ENCODE measurements at places on chromosomes 6 and 20.

GRCh38 chr20:25076201-25076600, 5.7 kb downstream of the VSX1 start:
- DNase-seq: no peak

- no peak for DNase-seq
Observed at GRCh38 chr20:32743237-32744112, at the start of gene COMMD7. TSS of gene COMMD7 (minus strand) at chr20:32743467. CDS start at chr20:32743391, 76 bp downstream.

DNA sequence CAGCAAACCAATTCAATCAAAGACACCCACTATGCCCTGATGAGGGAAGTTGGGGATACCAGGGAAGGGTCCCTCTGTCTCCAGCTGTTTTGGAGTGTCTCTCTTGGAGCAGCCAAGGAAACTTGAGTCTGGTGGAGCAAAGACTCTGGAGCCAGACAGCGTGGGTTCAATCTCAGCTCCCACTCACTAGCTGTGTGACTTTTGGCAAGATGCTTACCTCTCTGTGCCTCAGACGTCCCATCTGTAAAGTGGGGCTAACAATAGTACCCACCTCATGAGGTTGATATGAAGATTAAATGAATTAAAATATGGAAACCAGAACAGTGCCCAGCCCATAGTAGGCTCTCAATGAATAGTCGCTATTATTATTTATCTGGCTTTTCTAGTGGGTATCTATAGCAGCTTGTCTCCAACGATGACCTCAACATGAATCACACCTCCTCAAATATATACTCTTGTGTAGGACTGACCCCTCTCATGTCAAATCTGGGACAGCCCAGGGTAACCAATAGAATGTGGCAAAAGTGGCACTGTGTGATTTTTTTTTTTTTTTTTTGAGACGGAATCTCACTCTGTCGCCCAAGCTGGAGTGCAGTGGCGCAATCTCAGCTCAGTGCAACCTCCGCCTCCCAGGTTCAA, 99.2 kb upstream of the FOXP4 start:
- DNase-seq: no peak

DNA sequence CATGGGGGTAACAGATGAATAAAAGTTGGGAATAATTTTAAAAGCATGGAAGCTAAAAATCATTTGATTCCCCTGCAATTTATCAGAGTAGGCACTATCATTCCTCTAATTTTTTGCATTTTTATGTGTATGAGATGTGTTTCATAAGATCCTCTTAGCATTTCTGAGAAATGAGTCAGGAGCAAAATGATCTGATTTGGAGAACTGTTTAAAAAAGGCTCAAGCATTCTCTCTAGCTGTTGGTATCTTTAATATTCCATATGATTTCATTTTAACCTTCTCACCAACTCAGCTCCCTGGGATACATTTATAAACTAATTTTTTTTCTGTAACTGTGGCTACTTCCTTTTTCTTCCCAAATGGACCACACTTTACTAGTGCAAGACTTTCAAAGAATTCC, 60.9 kb downstream of the MCHR2 start:
- DNase-seq: no peak

- no peak for DNase-seq
Observed at GRCh38 chr6:119384444-119384843, 34.9 kb upstream of the MAN1A1 start.

GRCh38 chr20:57567471-57568079, 6.7 kb downstream of the PCK1 start:
- DNase-seq: no peak

- DNase-seq: no peak
Observed at GRCh38 chr6:1679688-1680068, 70.0 kb downstream of the FOXC1 start.

GRCh38 chr20:62346398-62347150, 20.5 kb downstream of the LAMA5 start:
- no peak for DNase-seq

DNA sequence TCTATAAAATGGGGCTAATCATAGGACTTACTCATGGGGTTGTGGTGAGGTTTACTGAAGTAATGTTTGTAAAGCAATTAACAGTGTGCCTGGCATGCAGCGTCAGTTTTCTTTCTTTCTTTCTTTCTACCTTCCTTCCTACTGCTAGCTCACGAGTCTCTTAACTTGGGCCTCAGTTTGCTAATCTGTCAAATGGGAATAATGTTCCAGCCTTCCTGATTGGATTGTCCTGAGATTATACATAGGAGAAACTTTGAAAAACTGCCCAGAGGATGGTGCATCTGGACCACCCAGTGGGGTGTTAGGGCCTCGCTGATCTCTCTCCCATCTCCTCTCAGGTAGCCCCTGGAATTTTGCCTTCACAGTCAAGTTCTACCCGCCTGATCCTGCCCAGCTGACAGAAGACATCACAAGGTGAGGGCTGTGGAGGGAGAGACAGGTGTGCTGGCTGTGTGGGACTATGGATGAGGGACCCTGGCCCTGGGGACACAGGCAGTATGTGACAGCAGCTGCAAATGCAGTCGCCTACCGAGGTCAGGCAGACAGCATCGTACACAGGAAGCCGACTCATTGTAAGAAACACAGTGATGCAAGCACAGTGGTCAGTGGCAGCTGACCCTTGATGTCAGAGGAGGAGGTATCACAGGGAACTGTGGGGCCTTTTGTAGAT, 27.5 kb downstream of the EPB41L1 start:
- no peak for DNase-seq

- DNase-seq: no peak
Observed at GRCh38 chr6:42141603-42142117, 760 bp downstream of the C6orf132 start.

GRCh38 chr6:33923857-33924514, 120.2 kb upstream of the MLN start:
- DNase-seq: no peak

- no peak for DNase-seq
Observed at GRCh38 chr6:159919011-159919511, 28.3 kb downstream of the MAS1 start.

DNA sequence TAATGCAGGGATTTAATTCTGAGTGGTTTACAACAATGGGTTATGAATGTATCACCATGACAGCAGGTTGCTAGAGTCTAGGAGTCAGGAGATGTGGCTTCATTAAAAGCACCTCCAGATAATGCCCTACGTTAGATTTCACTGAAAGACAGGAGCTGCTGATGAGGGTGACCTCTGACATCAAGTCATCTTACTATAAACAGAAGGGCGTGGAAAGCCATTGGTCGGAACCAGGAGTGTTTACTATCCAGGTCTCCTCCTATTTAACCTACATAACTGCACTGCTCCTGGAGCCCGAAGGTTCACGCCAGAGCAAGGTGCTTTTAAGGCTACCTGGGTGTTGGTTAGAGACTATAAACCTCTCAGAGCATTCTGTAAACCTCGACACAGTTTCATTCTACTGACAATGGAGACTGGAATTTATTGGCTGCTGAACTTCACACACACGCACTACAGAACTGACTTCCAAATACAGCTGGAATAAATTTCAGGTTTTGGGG, 128.7 kb downstream of the EYA4 start:
- DNase-seq: no peak

- DNase-seq: no peak
Observed at GRCh38 chr6:134115715-134116074, 63.3 kb upstream of the SLC2A12 start.
